Activated CD4-positive, alpha-beta T cell treated with anti-CD3 and anti-CD28 coated beads, Interleukin-2, amount 50 U/mL, for 1 hour (primary cell): ENCODE measurements at places on chromosomes 12 and 14.

DNA sequence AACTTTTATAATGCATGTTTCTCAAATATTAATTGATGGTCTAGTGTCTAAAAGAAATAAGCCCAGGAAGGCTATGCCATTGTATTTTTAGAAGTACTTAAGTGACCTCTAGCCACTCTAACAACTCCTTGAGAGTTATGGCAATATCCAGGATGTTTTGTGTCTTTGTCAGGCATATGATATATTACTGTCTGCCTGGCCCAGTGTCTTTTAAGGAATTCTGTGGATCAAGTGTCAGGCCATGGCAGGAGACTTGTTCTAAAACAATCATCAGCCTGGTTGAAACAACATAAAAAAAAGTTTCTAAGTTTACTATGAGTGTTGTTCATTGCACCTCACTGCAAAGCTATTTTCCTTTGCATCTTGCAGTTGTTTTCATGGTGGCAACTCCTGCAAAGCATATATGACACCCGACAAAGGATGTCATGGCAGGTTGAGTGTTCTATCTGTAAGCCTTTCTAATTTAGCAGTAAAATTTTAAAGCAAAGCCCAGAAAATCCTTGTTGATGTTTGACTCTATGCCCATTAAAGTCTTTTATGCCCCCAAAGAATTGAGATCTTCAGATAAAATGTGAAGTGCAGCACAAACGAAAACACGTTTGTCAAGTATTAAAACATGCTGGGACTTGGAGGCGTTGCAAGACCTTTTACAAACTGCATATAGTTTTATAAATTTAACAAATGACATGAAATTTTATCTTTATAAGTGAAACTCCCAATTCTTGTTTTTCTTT is 89.5 kb upstream of the SLC38A2 start:
- no peak for DNase-seq

- DNase-seq: no peak
Observed at GRCh38 chr12:62762645-62763044, 172.3 kb downstream of the PPM1H start.

- DNase-seq: no peak
Observed at GRCh38 chr12:131133015-131133905, 179.6 kb downstream of the ADGRD1 start.

DNA sequence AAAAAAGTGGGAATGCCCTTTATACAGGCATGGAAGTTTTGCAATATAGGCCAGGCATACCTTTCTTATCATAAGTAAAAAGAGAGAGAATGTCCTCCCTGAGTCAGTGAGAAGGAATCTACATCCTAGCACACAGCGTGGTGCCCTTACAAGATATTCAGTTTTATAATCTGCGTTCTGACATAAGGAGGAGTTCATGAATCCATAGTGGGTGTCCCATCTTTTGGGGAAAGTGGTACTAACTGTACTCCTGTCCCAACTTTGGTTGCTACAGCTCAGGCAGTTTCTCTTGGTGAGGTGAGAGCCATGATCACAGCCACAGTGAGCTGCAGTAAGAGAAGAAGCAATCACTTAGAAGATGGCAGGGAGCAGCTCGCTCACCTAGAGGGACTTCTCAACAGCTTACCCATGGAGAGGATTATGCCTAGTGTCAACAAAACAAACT is 332.9 kb downstream of the BCAT1 start:
- no peak for DNase-seq

DNA sequence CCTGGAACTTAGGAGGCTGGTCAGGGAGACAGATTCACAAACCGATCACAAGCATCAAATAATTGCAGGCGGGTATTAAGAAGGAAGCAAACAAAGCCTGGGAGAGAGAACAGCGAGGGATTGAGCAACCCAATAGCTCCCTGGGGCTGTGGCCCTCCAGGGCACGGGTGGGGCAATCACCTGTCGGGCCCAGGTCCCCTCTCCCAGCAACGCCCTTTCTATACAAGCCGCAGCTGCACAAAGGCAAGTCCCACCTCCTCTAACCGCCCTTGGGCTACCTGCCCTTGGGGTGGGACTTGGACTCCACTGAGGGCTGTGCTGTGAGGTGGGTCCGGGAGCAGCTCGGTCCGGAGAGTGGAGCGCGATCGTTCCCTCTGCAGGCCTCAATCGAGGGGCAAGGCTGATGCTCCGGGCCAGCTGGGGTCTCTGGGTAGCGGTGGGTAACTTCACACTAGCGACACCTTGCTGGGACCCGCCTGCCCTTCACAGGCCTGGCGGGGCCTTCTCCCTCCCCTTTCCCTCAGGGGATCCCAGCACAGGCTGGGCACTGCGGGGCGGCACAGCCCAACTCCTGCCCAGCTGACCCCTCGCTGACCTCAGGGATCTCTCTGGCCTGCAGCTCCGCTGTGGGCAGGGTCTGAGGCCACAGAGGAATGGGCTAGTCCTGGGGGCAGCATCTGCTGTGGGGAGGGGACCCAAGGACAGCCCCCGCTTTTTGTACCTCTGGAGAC is 8.0 kb downstream of the PHB2 start:
- DNase-seq: no peak
